ENCODE measurements at places on chromosomes 16 and 17. TPM values are rescaled to one million over a fixed set of nuclear protein-coding genes. Genes with fewer than 3 reads are reported as not detected.

The SOST gene
- not detected for polyA plus RNA-seq

- DNase-seq, result no peak
These were observed 9.2 kb upstream of the NF1 start for GRCh38 chr17:31085563-31085962.

GRCh38 chr17:74345433-74346241 is 16.0 kb downstream of the BTBD17 start:
- DNase-seq, result no peak

The CHST5 gene
- 35.6 TPM for polyA plus RNA-seq

The ALDH3A1 gene
- polyA plus RNA-seq, result 1.6 TPM

GRCh38 chr17:71522383-71522782 is 598.4 kb upstream of the SOX9 start:
- DNase-seq, result no peak

The NECAB2 gene
- polyA plus RNA-seq, result 6.6 TPM

The NPIPA5 gene
- polyA plus RNA-seq, result 19.6 TPM

The CLEC10A gene
- polyA plus RNA-seq, result 9.7 TPM

- no peak for DNase-seq
These were observed 11.0 kb downstream of the CHMP6 start for GRCh38 chr17:81002409-81003361.

GRCh38 chr17:48553826-48554225 is 8.9 kb upstream of the HOXB2 start:
- DNase-seq, result peak; percentile 7

The YBX2 gene
- 2.8 TPM for polyA plus RNA-seq

- DNase-seq, result no peak
These were observed 9.6 kb upstream of the WNT9B start for GRCh38 chr17:46841561-46842379.

- DNase-seq, result no peak
These were observed 73.0 kb downstream of the KLHDC4 start for GRCh38 chr16:87692756-87693155.

- DNase-seq, result no peak
These were observed 32.9 kb upstream of the FBXO47 start for GRCh38 chr17:39000021-39000601.

The KRT33B gene
- polyA plus RNA-seq, result not detected

- no peak for DNase-seq
These were observed 18.9 kb downstream of the CLTC start for GRCh38 chr17:59638553-59638952.

DNA sequence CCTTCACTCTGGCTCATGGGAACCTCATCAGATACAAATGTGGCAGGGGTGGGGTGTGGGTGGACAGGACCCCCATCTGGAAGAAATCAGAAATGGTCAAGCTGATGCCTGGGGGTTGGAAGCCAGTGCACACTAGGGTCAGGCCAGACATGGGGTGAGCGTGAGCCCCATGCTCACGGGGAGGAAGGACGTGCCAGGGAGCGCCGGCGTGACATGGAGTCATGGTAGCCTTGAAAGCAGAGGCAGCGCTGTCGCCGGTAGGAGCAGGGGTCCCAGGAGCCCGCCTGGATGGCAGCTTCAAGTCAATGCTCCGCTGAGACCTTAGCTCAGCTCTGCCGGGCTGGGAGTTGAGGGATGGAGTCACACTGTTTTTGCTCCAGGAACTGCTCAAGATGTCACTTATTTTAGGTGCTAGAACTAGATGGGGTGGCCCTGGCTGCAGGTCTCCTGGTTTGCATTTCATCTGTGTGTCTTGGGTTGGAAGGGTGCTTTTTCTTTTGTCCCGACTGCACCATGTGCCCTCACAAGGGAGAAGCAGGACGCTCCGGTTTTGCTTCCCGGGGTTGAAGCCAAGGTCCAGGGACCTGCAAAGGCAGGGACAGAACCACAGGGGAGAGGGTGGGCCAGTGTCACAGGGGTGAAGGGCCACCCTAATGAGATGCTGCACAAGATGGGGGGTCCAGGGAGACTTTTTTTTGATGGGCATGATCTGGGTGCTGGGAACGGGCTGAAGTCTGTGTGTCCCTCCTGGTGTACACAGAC is 51.4 kb downstream of the USP22 start:
- no peak for DNase-seq

DNA sequence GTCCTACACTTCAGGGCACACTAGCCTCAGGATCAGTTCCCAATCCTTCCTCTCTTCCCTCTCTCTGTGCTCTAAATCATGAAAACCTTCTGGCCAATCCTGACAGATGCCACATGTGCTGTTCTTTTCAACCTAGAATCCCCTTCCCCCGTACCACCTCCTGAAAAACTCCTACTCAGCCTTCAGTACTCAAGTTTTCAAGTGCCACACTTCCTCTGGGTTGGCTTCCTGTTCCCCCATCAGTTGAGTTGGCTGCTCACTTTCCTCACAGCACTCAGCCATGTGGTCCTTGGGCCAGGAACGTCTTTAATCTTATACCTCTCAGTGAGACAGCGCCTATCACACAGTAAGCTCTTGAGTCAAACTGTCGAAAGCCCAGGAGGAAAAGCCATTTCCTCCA is 3.3 kb downstream of the ASPHD1 start:
- no peak for DNase-seq

DNA sequence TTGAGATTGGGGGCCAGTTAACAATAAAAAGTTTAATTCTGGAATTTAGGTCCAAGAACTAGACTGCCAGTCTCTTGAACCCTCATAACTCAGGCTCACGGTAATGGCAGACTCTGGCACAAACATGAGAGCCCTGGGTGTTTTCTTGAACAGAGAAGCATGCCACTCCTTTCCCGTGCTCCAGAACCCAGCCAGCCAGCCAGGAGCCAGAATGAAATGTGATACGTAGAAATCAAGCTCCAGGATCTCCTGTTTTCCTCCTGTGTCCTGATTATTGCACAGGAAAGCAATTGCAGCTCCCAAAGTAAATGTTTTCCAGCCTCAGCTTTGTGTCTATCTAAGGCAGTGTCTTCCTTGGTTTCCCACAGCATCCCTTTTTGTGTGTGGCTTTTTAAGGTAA is 46.2 kb upstream of the NOL11 start:
- DNase-seq, result no peak

DNA sequence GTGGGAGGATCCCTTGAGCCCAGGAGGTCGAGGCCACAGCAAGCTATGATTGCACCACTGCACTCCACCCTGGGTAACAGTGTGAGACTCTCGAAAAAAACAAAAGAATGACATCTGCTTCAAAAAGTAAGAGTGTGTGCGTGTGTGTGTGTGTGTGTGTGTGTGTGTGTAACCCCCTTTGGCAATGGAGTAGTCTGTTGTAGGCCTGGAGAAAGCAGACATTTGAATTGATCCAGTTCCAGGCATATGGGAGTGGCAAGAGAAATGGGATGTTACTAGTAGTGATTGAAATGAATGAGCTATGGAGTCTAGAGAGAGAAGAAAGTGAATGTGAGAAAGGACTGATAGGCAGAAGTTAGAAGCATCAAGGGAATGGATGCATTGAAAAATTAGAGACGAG is 9.9 kb downstream of the CASC3 start:
- no peak for DNase-seq

DNA sequence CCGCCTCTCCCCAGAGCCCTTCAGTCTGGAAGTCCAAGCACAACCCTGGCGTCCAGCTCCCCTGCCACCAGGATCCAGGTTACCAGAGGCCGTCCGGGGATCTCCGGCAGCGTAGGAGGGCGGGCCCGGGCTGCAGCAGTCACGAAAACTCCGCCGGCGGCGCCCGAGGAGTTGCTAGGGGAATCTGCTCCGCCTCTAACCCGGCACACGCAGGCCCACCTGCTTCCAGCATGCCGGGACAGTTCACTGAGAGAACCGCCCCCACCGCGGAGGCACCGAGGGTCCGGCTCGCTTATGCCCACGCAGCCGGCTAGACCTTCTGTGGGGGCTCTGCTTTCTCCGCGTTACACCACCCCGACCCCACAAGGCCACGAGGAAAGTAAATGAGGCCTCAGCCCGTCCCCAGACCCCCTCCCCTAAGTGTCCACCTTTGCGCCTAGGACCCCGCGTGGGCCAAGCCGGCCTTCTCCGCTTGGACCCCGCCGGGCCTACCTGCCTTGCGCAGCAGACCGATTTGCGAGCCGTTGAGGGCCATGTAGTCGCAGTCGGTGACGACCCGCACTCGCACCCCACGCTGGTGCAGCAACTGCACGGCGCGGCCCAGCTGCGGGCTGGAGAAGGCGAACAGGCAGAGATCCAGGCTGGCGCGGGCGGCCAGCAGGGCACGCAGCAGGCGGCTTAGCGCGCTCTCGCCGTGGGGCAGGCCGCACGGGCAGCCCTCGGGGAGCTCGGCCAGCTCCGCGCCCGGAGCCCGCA is 587 bp downstream of the PLD6 start:
- DNase-seq, result peak; percentile 53

GRCh38 chr17:13490906-13491482 is 110.7 kb downstream of the HS3ST3A1 start:
- no peak for DNase-seq

- no peak for DNase-seq
These were observed 211.8 kb downstream of the ZNF423 start for GRCh38 chr16:49644145-49644463.
